ENCODE measurements at places on chromosomes 13 and 19.

- DNase-seq: no peak
Observed at GRCh38 chr13:38341149-38341692, 8.4 kb upstream of the UFM1 start.

- no peak for DNase-seq
Observed at GRCh38 chr13:74077792-74078191, 56.4 kb downstream of the KLF12 start.

DNA sequence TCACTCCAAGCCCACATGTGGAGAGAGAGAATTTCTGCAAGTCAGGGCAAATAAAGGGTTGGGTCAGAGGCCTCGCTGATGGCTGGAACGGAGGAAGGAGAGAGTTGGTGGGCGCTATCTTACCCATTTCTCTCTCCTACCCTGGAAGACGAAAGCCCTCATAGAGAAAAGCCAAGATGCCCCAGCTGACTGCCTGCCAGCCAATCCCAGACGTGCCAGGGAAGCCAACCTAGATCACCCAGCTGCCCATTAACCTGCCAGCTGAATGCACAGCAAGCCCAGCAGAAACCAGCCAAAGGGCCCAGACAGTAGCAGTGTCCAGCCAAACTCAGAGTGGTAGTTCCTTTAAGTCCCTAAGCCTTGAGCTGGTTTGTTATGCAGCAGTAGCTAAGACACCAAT lies 167.0 kb upstream of the ZNF507 start:
- peak; percentile 41 for DNase-seq

GRCh38 chr19:10642473-10643171 lies 11.5 kb upstream of the ILF3 start:
- no peak for DNase-seq

DNA sequence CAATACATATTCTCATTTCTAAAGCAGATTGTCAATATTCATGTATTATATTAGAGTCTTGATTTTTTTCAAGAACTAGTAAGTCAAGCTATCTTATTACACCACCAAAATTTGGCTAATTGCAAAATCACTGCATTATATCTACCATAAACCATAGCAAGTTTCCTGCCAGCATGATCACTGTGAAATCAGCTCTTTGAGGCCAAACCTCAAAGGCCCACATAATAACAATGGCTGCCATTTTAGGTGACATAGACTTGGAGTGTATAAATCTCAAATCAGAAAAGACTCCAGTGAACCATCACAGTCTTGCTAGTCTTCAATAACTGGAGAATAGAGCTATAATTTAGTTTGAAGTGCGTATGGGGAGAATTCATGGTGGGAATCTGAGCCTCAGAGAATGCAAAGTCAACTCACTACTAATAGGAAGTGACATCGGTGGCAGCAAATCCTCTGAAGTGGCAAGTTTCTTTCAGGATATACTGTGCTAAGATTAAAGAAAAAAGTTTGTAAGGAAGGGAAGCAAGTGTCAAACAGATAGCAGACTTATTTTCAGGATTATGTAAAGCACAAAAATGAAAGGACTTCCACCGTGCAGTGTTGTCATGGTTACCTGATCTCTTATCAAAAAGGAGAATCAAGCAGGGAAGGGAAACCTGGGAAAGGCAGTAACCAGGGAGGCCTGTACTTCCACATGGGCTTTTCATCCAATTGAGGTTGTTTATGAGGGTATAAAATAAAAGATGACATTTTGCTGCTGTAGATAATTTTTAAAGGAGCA lies 117.4 kb upstream of the FNDC3A start:
- DNase-seq: no peak

- DNase-seq: no peak
Observed at GRCh38 chr19:49567861-49568441, 12.4 kb downstream of the NOSIP start.

DNA sequence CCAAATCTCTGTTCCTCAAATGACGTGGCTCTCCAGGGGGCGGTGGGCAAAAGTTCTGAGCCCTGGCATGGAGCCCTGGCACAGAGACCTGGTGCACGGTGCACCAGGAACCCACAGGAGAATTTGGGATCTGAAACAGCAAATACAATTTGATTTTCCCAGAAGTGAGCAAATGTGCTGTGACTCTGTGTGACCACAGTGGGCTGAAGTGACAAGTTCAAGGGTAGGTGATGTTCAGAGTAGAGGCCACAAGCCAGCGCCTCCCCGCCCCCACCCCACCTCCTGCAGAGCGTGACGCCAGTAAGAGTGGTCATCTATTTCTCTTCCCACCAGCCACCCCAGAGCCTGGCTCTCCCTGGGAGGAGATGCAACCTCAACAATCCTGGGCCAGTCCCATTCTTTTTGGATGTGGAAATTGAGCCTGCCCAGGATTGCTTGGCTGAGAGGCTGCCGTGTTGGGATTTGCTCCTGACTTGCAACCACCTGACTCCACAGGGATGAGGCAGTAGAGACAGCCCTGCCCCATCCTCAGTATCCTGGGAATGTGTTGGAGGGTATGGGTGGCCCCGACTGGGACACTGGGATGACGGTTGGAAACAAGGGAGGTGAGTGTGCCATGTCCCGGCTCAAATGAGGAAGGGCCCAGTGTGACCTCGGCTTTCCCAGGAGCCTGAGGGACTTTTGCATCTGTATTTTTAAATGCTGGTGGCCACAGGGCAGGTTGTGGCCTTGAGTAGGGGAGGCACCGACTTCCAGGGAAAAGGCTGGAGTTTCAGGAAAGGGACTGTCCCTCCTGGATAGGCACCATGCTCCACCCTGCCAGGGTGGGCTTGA lies 11.1 kb upstream of the BCL3 start:
- no peak for DNase-seq

GRCh38 chr19:18518639-18519038 lies 3.2 kb downstream of the ELL start:
- DNase-seq: no peak

GRCh38 chr19:763181-763580 lies 12.3 kb downstream of the MISP start:
- DNase-seq: no peak

- DNase-seq: no peak
Observed at GRCh38 chr13:33296793-33297425, 11.4 kb upstream of the STARD13 start.

DNA sequence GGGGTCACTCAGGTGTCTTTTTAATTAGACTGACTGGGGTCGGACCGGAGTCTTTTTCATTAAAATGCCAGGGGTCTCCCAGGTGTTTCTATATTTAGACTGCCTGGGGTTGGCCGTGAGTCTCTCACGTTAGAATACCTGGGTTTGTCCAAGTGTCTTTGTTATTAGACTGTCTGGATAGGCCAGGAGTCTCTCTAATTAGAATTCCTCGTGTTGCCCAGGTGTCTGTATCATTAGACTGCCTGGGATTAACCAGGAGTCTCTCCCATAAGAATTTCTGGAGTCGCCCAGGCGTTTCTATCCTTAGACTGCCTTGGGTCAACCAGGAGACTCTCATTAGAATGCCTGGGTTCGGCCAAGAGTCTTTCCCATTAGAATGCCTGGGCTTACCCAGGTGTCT lies 1445.7 kb downstream of the UQCRFS1 start:
- no peak for DNase-seq

DNA sequence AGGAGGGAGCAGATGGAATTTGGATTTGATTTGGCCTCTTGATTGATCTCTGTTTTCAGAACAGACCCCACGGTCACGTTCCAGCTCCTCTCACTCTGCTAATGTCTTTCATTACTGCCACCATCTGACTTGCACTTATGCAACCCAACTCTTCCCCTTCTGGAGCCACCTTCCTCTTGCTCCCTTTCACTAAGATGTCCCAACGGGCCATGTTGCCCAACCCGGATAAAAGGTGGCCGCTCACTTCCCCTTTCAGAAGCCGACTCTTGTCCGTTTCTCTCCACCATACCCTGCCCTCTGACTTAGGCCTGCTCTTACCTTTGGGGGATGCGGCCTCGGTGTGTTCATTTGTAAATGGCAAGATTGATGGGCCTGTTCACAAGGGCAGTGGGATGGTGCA lies 27.4 kb upstream of the CYP4F8 start:
- peak; percentile 40 for DNase-seq

DNA sequence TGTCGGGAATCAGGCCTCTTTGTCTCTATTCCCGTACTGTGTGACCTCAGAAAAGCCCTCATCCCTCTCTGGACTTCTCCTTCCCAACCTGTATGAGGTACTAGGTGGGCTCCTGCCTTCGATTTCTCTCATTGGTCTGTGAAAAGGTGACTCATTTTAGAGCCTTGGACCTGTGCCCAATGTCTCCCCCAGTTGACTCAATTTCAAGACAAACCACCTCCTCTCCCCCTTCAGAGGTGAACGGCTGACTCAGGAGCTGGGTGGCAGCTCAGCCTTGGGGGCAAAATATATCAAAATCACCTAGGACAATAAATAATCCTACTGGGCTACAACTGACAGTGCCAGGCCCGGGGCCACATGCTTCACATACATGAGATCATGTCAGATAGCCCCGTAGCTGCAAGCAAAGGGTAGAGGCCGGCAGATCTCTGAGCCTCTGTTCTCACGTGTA lies 630 bp downstream of the COQ8B start:
- no peak for DNase-seq

DNA sequence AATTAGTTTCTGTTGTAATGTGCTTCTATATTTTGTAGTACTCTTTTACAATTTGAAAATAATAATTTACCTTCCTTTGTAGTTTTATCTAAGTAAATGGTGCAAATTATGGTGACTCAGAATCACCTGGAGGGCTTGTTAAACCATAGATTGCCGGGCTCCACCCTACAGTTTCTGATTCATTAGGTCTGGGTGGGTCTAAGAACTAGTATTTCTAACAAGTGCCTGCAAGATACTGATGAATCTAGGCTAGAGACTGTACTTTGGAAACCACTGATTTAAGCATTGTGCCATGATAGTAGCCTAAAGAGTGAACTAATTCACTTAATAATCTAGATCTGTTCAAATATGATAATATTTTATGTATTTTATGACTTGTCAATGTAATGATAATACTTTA lies 437.4 kb upstream of the SPRY2 start:
- DNase-seq: no peak

GRCh38 chr19:46191356-46191755 lies 38.2 kb upstream of the IGFL1 start:
- DNase-seq: no peak

DNA sequence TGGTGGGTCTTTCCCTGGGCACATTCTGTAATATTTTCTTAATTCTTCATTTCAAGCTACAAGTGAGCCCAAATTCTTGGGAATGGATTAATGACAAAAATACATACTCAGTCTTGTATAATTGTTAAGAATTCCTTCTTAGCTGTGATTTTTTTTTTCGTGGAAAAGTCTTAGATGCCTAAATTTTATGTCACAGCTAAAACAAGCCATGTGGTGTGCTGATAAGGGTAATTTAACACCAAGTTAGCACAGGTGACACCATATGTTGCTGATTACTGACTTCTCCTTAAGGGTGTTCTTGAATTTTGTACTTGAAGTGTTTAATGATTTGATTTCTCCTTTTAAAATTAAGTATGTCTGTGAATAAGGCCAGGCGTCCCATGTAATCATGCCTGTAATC lies 29.3 kb downstream of the WDFY2 start:
- DNase-seq: no peak

- DNase-seq: no peak
Observed at GRCh38 chr19:4581666-4582553, 22.4 kb upstream of the SEMA6B start.

DNA sequence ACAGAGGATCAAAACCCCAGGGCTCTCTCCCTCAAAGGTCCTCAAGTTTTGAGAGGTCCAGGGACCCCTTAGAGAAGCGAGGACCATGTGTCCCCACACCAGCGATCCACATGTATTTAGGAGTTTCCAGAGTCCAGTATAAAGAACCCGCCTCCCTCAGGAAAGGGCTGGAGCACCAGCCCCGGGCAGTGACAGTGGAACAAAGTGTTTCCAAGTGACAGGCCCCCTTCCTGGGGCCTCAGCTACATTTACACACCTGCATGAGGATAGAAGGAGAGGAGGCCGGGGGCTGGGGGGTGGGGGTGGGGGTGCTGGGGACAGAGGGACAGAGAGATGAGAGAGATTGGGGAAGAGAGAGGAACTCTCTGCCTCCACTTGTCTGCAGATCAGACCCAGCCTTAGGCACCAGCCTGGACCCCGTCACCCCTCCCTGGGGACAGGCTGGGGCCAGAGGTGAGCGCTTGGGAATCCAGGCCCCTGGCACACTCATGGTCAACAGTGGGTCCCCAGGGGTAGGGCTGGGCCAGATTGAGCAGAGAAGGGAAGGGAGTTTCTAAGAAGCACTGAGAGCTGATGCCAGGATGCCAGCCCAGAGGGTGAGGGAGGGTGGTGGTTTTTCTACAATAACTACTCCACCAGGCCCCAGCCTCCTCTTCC lies 802 bp downstream of the BCAM start:
- DNase-seq: peak; percentile 91

DNA sequence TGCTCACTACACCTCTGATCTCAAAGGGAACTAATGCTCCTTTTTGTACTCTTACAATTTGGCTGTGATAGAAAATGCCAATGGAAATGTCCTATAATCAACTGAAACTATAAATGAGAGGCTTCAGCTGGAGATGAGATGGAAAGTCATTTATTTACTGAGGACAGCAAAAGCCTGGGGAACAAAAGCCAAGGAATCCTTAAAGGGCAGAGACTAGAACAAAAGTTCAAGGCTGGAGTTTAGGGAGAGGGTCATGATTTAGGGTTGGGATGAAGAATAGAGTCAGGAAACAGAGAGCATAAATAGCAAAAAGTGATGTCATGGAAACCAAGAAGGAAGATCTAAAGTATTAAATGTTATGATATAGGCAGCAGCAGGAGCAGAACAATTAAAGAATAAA lies 401.1 kb downstream of the FGF14 start:
- DNase-seq: no peak

Data from coronary artery (tissue), 2 donors.